ENCODE measurements at places on chromosomes 13 and 19.

GRCh38 chr13:24173795-24174194, 13.3 kb downstream of the SPATA13 start:
- no peaks in the 10 kb centered on the region for H3K27me3 ChIP-seq
- H3K4me3 ChIP-seq, result no peak overlapping the region
- H3K27ac ChIP-seq, result no peak overlapping the region

DNA sequence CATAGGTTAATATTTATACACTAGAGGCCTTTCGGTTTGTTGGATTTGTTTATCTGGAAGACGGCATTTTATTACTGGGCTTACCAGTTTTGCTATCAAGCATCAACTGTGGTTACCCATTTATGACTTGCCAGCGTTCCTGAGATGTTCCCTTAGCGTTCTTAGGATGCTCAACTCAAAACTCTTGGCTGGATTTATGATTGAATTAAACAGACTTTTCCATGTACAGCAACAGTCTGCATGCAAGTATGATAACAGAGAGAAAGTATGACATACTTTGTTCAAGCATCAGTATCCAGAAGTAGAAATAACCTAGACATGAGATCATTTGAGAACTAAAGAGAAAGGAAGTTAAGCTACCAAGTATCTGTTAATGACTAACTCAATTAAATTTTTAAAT, 29.9 kb upstream of the RNF113B start:
- DNase-seq, result no peak
- peaks cover 58% of the 10 kb centered on the region for H3K36me3 ChIP-seq
- peaks cover 25% of the 10 kb centered on the region for H3K4me1 ChIP-seq
- H3K27ac ChIP-seq, result no peak overlapping the region

DNA sequence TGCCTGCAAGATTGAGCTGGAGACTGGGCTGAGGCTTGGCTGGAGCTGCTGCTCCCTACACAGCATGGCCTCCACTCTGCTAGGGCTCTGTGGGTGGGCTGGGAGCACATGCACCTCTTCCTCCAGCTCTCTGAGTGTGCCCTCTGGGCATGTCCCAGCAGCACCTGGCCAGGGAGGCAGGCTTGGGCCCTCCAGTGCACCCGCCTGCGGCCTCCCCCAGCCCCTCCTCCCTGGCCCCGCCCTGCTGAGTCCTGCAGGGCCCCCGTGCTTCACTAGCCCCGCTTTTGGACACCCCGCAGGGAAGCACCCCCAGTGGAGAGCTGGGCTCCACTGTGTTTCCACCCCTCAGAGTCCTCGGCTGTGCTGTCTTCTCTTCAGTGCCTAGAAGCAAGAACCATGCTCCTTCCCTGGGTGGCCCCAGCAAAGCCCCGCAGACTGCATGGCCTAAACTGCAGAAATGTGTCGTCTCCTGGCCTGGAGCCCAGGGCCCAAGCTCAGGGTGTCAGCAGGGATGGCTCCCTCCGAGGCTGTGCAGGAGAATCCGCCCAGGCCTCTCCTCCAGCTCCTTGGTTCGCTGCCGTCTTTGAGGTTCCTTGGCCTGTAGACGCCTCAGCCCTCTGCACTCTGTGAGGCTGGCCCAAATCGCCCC, 5.0 kb upstream of the TEX29 start:
- no peak overlapping the region for H3K27ac ChIP-seq
- no peaks in the 10 kb centered on the region for H3K4me1 ChIP-seq
- no peak for DNase-seq
- no peaks in the 10 kb centered on the region for H3K27me3 ChIP-seq
- no peak overlapping the region for H3K4me3 ChIP-seq

DNA sequence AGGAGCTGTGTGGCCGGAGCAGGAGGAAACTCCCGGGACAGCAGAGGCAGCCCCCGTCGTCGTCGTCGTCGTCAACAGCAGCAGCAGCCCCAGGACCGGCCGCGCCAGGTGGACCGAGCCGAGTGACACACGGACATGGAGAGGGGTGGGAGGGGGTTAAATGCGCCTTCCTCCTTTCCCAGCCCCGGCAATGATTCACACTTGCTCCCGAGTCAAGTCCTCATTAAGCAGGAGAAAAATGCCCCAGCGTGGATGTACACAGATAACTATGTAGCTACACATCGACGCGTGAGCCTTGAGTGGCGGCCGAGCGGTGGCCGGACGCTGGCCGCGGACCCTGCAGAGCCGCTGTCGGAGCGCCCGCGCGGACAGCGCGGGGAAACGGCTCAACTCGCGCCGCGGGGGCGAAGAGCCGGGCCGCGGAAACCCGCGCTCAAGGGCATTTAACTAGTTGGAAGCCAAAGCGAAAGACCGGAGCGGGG, 645 bp downstream of the UBL3 start:
- H3K36me3 ChIP-seq, result no peaks in the 10 kb centered on the region
- H3K4me1 ChIP-seq, result peaks cover 33% of the 10 kb centered on the region
- no peaks in the 10 kb centered on the region for H3K27me3 ChIP-seq
- peak overlapping the region; percentile 43 for H3K27ac ChIP-seq
- H3K4me3 ChIP-seq, result peak overlapping the region; percentile 91

DNA sequence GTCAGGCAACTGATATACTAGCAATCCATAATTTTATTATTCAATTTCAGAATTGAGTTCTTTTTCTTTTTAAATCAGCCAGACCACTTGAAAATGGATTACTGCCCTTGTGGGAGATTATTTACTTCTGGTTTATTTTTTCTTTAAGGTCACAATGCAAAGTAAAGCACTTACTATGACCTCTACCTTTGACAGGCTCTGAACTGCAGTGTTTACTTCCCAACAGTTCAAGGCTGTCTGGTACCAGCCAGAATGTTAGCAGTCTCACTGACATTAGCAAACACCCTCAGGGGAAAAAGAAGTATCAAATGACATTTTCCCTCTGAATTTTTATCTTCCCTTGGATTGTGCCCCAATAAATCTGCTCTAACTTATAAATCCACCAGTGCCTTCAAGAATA, 57.5 kb downstream of the RAP2A start:
- no peak for DNase-seq
- no peak overlapping the region for H3K4me3 ChIP-seq
- no peak overlapping the region for H3K27ac ChIP-seq

- H3K27ac ChIP-seq, result peak overlapping the region; percentile 96
- H3K4me1 ChIP-seq, result peaks cover 16% of the 10 kb centered on the region
- peak overlapping the region; percentile 87 for H3K4me3 ChIP-seq
- H3K36me3 ChIP-seq, result no peaks in the 10 kb centered on the region
Observed at GRCh38 chr13:111153279-111153976, 38.3 kb downstream of the ARHGEF7 start.

DNA sequence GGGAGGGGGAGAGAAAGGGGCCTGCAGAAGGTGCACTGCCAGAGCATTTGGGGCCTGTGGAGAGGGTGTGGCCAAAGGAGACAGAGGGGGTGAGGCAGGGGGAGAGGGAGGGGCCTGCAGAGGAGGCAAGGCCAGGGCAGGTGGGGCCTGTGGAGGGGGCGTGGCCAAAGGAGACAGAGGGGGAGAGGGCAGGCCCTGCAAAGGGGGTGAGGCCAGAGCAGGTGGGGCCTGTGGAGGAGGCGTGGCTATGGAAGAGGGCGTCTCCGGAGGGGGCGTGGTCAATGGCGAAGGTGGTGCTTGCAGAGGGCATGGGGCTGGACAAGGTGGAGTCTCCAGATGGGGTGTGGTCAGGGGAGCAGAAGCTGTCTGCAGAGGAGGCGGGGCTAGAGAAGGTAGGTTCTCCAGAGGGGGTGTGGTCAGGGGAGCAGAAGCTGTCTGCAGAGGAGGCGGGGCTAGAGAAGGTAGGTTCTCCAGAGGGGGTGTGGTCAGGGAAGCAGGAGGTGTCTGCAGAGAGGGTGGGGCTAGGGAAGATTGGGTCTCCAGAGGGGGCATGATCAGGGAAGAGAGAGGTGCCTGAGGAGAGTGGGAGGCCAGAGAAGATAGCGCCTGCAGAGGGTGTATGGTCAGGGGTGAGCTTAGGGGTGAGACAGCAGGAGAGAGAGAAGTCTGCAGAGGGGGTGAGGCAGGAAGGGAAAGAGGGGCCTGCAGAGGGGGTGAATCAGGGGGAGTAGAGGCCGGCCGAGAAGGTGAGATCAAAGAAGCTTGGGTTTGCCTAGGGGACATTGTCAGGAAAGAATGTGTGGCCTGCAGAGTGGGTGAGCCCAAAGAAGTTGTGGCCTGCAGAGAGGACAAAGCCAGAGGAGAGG, 3.4 kb downstream of the PRR36 start:
- peak overlapping the region; percentile 98 for H3K27ac ChIP-seq
- peak overlapping the region; percentile 62 for H3K4me3 ChIP-seq
- H3K27me3 ChIP-seq, result peaks cover 54% of the 10 kb centered on the region
- DNase-seq, result peak; percentile 95

DNA sequence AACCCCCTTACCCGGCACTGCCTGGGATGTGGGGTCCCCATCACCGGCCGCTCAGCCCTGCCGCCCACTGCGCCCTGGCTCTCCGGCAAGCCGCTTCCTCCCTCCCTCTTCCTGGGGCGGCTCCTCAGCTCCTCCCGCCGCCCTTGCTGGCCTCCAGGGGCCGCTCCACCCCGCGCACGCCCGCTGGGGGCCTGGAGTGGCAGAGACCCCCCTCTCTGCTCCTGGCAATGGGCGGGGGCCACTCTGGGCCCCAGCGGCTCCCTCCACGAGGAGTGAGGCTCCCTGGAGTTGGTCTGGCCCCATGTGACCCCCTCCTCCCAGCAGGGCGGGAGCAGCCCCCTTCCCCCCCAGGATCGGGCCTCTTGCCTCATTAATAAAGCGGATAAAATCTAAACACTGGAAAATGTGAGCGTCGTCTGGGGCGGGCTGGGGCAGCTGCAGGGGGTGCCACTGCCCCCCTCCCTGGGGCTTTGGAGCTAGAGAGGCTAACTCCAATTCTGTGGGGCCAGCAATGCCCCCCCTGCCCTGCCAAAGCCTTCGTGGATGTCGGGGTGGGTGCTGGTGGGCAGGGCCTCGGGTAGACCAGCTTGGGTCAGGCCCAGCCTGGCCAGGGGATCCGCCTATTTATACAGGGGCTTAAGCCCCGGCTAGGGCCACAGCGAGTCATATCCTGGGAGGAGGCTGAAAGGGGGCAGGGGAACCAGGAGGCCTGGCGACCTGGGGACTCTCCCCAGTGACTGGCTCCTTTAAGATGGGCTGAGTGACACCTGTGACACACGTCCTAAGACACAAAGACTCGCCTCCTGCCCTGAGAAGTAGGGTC, at the start of gene PTGER1:
Gene PTGER1, minus strand, starts transcription at position 104 of the 823 bp plus-strand sequence. CDS start 1,034 bp downstream, outside the sequence.
- DNase-seq, result peak; percentile 60
- H3K36me3 ChIP-seq, result peaks cover 4% of the 10 kb centered on the region
- peak within 1 kb of the TSS; percentile 27 for H3K4me3 ChIP-seq
- H3K27ac ChIP-seq, result peak within 1 kb of the TSS; percentile 38
- peaks cover 24% of the 10 kb centered on the region for H3K4me1 ChIP-seq

- H3K36me3 ChIP-seq, result no peaks in the 10 kb centered on the region
- peaks cover 26% of the 10 kb centered on the region for H3K4me1 ChIP-seq
- DNase-seq, result peak; percentile 82
- peak overlapping the region; percentile 82 for H3K4me3 ChIP-seq
- peak overlapping the region; percentile 93 for H3K27ac ChIP-seq
- H3K27me3 ChIP-seq, result peaks cover 35% of the 10 kb centered on the region
Observed at GRCh38 chr19:3047496-3048189, 14.7 kb downstream of the TLE5 start.

DNA sequence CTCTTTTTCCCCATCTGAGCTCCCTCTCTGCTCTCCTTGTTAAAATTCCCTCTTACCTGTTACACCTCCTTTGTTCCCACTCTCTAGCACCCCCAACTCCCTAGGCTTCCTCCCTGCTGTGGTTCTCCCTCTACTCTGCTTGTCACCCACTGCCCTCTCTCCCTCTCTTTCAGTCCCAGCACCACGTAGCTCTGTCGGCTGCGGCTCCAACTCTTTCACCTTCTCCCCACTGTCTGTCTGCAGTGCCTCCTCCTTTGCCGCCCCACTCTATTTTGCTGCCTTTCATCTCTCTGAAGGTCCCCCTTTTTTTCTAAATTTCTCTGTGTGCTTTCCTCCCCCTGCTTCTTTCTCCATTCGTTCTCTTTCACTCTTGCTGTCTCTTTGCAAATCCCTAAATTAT, 1.1 kb downstream of the ZNF836 start:
- peaks cover 12% of the 10 kb centered on the region for H3K27me3 ChIP-seq
- peak overlapping the region; percentile 89 for H3K4me3 ChIP-seq
- no peak for DNase-seq
- peaks cover 19% of the 10 kb centered on the region for H3K4me1 ChIP-seq
- no peak overlapping the region for H3K27ac ChIP-seq
